CMK (cell line): ENCODE measurements at places on chromosomes 7 and 10.

DNA sequence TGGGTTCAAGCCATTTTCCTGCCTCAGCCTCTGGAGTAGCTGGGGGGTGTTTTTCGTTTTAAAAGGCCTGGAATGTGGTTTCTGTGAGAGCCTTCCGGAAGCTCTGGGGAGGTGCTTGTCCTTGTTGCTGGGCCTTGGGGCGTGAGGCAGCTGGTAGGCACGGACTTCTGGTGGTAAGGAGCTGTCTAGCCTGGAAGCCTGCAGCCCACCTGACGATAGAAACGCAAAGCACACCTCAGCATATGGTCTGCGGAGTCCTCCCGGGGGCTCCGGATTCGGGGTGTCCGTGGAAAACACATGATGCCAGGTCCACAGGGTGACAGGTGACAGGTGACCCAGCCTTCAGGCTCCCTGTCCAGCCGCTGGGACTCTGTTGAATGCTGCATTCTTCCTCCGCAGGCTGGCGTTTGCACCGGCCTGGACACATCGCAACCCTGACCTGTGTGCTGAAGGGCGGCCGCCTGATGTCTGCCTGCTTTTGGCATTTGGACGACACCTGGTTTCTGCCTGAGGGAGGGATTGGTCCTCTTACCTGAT is 37.3 kb downstream of the INPP5A start:
- DNase-seq, result no peak

GRCh38 chr10:71536332-71536731 is 139.6 kb downstream of the CDH23 start:
- no peak for DNase-seq

- no peak for DNase-seq
These were observed 6.5 kb downstream of the RGS10 start for GRCh38 chr10:119535837-119536507.

- DNase-seq, result no peak
These were observed 28.9 kb downstream of the OAT start for GRCh38 chr10:124389613-124390361.

DNA sequence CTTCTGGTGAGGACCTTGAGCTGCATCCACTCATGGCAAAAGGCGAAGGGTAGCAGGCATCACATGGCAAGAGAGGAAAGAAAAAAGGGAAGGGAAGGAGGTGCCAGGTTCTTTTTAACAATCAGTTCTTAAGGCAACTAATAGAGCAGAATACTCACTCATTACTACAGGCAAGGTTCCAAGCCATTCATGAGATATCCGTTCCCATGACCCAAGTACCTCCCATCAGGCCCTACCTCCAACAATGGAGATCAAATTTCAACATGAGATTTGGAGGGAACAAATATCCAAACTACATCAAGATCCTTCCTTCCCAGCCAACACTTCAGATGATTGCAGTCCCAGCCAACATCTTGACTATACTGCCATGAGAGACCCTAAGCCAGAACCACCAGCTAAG is 38.9 kb upstream of the YAE1 start:
- DNase-seq, result no peak

DNA sequence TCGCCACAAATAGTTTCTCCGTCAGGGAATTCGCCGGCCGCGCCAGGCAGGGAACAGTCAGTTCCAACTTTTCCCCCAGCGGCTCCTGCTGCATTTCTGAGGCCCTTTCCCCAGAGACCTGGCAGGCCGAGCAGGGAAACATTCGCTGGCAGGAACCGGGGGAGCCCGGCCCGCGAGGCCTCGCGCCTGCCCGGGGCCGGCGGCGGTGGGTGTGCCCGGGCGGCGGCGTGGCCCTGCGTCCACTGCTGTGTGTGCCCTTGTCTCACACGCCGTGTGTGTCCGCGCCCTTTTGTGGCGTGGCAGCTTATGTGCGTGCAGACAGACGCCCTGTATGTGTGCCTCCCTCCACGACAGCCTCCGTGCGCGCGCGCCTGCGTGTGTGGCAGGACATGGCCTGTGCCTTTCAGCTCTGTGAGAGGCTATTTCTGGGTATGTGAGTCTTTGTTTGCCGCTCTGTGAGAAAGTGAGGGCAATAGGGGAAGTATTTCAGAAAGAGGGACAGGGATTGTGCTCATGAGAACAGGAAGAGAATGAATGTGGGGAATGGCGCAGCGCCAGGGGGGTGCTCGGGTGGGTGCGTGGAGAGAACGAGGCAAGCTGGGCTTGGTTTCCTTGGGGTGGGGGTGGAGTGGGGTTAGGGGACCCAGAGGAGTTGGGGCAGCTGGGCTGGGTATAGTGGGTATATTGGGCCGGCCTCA is 689 bp upstream of the SMARCD3 start:
- no peak for DNase-seq

DNA sequence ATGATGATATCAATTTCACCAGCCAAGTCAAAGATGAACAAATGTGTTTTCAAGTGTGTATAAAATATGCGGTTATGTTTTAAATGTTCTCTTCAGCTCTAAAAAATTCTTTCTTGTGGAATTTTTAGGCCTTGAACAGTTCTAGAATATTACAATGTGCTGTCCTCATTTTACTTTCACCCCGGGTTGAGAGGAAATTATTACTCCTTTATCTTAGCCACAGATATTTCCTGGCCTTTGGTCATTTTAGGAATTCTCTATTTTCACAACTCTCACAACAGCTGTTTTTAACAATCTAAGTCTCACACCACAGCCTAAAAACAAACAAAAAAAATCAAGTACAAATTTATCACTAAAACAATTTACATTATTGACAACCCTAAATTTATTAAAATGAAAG is 112.2 kb upstream of the HGF start:
- no peak for DNase-seq

DNA sequence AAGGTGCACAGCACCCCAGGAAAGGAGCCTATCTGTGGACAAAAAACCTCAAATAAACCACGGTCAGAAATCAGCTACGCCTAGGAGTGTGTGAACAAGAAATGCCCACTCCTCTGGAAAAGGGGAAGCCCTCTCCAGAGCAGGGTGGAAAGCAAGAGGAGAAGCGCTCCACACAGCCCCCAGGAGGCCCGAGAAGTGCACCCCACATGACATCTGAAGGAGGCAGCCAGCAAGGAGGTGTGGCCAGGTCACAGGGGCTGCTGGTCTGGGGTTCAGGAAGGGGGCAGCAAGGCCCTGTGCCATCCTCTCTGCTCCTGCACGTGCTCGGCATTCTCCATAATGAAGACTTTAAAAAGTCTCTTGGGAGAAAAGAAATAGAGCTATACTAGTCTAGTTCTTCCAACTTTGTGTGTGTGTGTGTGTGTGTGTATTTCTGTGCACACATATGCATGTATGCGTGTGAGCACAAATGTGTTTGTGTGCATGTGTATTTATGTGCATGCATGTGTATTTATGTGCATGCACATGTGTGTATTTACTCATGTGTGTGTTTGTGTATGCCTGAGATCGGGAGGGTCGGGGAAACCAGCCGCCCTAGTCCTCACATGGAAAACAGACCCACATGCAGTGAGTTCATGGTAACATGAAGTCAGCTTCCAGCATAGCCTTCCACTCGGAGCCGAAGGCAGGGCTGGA is 76.5 kb downstream of the TNS3 start:
- no peak for DNase-seq

DNA sequence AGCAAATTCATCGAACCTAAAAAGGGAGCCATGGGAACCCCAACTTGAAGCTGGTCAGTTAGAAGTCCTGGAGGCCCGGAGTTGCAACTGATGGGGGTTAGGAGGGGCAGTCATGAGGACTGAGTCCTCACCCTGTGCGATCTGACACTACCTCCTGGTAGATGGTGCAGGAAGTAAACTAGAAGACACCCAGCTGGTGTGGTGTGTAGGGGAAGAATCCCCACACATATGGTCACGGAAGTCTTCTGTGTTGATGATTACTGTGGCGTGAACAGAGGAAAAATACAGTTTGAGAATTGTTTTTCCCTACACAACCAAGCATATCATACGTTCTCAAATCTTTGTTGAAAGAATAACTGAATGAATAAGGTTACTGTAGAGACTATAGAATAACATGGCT is 164.6 kb upstream of the KCTD7 start:
- DNase-seq, result no peak

DNA sequence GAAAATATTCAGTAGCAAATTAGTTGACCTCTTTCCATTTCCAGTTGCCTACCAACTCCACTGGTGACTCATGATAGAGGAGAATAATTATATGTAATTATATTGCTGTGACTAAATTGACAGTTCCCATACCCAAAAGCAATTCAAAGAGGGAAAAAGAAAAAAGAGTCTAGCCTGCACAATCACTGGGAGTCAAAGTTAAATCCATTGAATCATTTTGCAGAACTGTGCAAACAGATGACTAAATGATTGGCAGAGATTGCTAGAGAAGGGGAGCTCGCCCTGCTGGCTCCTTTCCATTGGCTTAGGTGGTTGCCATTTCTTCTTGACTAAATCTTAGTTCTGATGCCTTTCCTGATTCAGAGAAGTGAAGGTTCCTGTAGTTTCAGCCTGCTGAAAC is 1228.6 kb upstream of the SORCS1 start:
- no peak for DNase-seq

DNA sequence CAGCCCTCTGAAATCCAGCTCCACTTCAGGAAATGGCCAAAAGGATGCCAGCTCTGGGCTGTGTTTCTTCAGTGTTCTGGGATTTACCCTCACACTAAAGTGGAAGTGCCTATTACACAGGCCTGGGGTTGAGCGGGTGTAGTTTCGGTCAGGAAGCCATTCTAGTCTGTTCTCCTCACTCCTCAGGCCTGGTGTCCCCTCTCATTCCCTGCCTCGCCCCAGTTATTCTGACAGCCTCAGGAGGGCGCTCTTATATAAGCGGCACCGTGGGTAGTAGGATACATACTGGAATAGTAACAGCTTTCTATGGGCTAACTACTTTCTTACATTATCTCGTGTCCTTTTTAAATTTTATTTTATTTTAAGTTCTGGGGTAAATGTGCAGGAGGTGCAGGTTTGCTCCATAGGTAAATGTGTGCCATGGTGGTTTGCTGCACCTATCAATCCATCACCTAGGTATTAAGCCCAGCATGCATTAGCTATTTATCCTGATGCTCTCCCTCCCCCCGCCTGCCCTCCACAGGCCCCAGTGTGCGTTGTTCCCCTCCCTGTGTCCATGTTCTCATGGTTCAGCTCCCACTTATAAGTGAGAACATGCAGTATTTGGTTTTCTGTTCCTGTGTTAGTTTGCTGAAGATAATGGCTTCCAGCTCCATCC is 12.2 kb upstream of the LGI1 start:
- DNase-seq, result no peak

DNA sequence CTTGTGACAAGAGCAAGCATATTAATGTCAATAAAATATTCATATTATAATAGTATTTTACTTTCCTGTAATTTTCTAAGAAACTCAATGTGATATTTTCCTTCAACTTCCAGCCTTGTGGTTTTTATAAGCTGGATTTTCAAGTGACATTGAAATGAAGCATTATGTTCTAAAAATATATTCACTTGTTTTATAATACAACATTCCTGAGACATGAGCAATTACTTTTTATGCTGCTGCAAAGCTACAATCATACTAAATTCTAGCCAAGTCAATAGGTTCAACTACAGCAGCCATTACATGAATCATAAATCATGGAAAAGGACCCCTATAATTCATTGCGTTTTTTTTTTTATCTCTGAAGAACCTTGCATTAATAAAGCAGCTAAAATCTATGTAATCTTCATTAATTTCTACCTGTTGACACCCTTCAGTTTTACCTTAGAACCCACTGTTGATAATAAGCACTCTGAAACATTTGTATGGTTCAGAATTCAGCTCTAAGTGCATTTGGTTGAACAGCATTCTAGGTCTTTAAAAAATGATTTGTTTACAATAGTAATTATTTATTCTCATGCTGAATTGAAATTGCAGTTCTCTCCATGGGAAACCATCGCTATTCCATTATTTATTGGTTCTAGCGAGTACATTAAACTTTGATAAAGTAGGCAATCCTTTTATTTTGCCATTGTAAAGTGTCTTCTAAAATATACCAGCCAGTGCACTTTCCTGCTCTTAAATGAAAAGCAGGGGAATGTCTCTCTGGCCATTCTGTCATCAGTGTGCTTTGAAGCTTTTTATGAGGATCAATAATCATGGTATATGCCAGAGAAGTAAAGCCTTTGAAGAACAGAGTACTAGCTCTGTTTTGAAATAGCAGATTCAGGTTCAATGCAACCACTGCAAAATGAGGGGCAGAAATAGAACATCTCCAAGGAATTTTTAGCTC is 132.6 kb downstream of the GNAT3 start:
- no peak for DNase-seq

- no peak for DNase-seq
These were observed 13.1 kb upstream of the HABP2 start for GRCh38 chr10:113539789-113540188.

- no peak for DNase-seq
These were observed 339.3 kb downstream of the SORCS3 start for GRCh38 chr10:104980368-104980767.

DNA sequence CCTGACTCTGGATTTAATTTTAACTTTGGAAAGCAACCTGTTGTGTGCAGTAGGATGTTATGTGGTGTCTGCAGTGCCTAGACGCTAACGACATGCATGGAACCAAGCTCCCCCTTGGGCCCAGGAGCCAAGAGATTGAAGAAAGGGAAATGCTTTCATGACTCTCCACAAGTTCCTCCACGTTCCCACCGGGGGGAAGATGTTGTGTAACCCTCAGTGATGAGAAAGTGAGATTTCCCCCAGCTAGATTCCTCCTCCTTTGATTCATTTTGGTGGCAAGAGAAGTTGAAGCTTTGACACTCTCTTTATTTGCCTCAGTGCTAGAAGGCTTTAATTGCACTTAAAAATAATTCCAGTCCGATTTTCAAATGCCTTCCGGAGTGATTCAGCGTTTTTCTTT is 157.9 kb upstream of the INSYN2A start:
- no peak for DNase-seq

- no peak for DNase-seq
These were observed 46.2 kb downstream of the BLNK start for GRCh38 chr10:96225119-96225518.

GRCh38 chr10:45404087-45404769 is 30.2 kb downstream of the ALOX5 start:
- peak; percentile 83 for DNase-seq

DNA sequence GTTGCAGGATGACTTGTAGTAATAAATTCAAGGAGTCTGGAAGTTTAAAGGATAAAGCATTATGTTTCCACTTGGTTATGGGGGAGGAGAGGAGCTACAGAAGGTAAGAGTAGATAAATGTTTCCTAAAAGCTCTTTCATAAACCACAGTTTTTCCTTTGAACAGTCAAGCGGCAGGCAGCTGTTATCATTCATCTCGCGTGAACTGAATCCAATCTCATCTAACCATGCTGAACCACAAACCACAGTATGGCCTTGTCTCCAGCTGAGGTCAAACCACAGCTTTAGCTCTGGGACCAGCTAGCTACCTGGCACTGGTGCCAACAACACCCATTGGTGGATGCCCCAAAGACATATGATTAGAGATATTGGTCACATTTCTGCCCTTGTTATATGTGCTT is 63.3 kb downstream of the NOC3L start:
- peak; percentile 90 for DNase-seq

GRCh38 chr10:61016007-61016406 is 72.0 kb upstream of the RHOBTB1 start:
- DNase-seq, result no peak

DNA sequence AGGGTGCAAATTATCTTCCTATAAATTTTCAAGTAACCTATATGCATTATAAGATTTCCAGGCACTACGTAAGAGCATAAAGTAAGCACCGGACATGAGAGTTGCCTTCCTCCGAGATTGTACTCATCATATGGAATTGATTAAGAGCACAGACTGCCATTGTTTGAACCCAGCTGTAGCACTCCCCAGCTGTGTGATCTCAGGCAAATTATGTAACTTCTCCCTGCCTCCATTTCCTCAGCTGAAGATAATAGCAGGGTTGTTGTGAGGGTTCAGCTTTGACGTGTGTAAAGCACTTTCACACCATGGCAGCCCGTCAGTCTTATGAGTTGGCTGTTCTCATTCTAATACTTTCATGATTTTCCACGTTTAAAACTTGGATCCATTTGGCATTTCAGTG is 122.6 kb downstream of the ITIH5 start:
- no peak for DNase-seq
